ENCODE measurements at places on chromosomes 12 and 14.

GRCh38 chr14:45169906-45170305, 34.2 kb downstream of the FANCM start:
- DNase-seq: no peak

DNA sequence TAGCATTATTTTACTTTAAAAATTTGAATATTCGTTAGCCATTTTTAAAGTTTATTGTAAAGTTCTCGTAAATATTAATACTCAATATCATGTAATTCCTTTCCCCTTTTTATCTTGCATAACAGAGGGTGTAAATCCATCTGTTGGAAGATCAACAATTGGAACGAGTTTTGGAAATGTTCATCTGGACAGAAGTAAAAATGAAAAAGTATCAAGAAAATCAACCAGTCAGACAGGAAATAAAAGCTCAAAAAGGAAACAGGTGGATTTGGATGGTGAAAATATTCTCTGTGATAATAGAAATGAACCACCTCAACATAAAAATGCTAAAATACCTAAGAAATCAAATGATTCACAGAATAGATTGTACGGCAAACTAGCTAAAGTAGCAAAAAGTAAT, 1.8 kb downstream of the PMCH start:
- DNase-seq: no peak

- DNase-seq: no peak
Measured at GRCh38 chr14:105733081-105734065, 207.0 kb downstream of the TMEM121 start.

DNA sequence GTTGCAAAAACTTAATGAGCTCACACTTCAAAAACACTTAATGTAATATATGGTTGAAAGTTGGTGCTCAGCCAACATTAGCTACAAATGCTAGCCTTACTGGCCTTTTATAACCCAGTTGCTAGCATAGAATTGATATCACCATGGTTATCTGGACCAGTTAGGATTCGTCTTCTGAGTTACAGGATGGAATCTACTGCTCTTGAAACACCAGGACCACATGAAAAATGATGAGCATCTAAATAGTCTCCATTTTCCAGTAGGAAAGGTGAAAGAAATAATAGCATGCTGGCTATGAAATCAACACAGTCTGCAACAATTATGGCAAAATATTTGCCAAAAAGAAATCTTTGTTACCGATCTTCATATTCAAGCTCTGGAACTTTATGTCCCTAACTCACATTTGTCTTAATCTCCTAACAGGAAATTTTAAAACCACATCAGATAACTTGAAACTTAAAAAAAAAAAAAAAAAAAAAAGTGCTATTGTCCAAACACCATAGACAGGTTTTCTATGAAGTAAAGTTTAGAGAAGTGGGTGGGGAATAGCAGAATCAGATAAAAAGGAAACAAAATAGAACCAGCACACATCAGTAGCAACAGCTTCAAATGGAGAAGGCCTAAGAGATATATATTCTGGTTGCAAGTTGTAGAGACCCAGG, 12.6 kb upstream of the CD69 start:
- no peak for DNase-seq

DNA sequence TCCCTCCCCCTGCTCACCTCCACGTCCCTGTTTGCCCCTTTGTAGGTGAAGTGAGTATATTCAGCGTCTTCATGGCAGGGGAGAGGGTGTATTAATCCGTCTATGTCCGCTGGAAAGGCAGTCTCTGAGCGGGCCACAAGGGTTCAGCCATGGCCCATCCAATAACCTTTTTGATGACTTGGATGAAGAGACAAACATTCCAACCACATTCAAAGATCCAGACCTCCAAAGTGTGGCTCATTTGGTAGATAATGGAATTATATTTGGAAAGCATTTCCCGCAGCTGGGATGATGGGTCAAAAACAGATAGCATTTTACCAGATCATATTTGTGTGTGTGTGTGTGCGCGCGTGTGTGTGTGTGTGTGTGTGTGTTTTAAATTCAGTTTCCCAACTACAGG, 345.9 kb downstream of the DPF3 start:
- DNase-seq: no peak
